ENCODE measurements at places on chromosomes 7 and 10. TPM values are rescaled to one million over a fixed set of nuclear protein-coding genes. Genes with fewer than 3 reads are reported as not detected.
A peak's percentile ranks its signal among the peaks of the same experiment; 100 is the strongest.

DNA sequence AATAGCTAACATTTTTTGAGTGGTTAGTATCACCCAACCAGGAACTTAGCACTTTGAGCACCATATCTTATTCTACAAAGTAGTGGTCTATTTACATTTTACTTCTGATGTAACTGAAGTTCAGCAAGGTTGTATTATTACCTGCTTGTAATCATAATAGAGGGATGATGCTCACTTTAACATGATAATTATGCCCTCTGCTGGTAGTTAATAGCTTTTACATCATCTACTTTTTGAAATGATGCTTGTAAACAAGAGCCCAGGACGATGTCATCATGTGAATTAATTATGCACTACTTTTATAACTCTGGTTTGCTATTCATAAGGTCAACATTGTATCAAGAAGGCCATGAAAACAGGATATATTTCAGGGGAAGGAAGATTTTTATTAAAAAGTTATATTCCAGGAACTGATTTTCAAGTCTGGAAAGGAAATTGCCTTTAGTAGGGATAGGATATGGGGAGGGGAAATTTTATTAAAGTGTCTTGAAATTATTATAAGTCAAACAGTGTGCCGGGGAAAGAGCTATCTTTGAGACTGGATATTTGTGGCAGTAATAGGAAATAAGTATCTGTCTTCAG lies 80.3 kb upstream of the SCIN start:
- no peaks in the 10 kb centered on the region for H3K36me3 ChIP-seq

- no peaks in the 10 kb centered on the region for H3K27me3 ChIP-seq
- peaks cover 15% of the 10 kb centered on the region for H3K36me3 ChIP-seq
- no peak for DNase-seq
- no peak overlapping the region for H3K4me3 ChIP-seq
Observed at GRCh38 chr10:124484661-124485060, 23.0 kb downstream of the LHPP start.

Gene SHOC2
- total RNA-seq: 40.0 TPM

DNA sequence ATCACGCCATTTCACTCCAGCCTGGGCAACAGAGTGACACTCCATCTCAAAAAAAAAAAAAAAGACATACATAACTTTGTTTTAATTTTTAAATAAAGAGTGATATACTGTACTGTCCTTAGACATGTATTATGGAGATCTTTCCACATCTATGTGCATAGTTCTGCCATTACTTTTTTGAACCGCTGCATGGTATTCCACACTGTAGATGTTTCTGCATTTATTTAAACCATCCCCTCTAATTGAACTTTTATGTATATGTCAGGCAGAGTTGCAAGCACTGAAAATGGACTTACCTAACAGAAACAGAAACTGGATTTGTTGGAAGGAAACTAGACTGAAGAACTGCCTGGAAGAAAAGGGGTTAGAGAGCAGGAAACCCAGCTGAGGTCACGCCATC lies 8.5 kb upstream of the ARHGAP19 start:
- peaks cover 5% of the 10 kb centered on the region for H3K4me1 ChIP-seq
- no peaks in the 10 kb centered on the region for H3K36me3 ChIP-seq
- no peak for DNase-seq
- H3K27me3 ChIP-seq: no peaks in the 10 kb centered on the region
- H3K27ac ChIP-seq: no peak overlapping the region
- H3K4me3 ChIP-seq: no peak overlapping the region

- no peaks in the 10 kb centered on the region for H3K4me1 ChIP-seq
- H3K36me3 ChIP-seq: no peaks in the 10 kb centered on the region
- no peak overlapping the region for H3K27ac ChIP-seq
Observed at GRCh38 chr10:121576139-121576538, 22.1 kb downstream of the FGFR2 start.

Gene MMRN2
- not detected for total RNA-seq

DNA sequence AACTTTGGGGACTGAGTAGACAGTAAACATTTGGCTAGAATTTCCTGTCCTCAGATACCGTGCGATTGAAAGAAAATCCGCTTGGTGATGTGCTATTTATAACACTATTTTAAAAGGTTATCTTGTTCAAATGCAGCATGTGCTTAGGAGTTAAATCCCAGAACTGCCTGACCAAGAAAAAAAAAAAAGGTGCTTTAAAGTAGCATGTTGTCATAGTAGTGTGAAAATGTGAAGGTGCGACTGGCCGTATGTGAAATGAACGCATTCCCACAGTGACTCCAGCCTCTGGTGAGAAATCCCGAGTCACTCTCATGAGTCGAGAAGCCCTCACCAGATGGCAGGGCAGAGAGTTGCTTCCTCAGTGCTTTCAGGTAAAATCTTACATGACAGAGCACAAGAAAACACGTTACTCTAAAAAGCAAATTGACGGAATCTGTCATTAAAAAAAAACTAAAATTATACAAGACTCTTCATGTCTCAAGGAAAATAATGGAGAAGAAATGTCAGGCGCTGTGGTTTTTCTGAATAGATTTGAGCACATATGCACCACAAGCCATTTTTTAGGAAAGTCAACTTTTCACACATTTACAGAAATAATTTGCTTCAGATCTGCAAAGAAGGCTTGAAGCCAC lies 18.4 kb upstream of the KLF6 start:
- peaks cover 51% of the 10 kb centered on the region for H3K4me1 ChIP-seq
- H3K27ac ChIP-seq: peak overlapping the region; percentile 73
- H3K27me3 ChIP-seq: no peaks in the 10 kb centered on the region
- no peak overlapping the region for H3K4me3 ChIP-seq

DNA sequence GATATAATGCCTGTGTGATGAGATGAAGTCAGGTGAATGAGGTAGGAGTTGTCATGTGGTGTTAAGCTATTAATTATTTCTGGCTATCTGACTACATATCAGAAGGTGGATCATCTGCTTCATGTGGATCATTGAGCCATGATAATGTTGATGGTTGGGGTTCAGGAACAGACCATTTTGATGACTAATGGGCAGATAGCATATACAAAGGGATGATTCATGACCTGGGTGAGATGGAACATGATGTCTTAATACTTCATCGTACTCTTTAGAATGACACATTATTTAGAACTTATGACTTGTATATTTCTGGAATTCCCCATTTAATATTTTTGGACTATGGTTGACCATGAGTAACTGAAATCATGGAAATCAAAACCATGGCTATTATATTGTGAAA lies 155.1 kb downstream of the OR13A1 start:
- no peaks in the 10 kb centered on the region for H3K36me3 ChIP-seq
- no peaks in the 10 kb centered on the region for H3K4me1 ChIP-seq

GRCh38 chr10:17597386-17597785 lies 19.8 kb downstream of the HACD1 start:
- H3K27ac ChIP-seq: no peak overlapping the region
- no peak overlapping the region for H3K4me3 ChIP-seq
- no peaks in the 10 kb centered on the region for H3K4me1 ChIP-seq
- H3K36me3 ChIP-seq: no peaks in the 10 kb centered on the region
- H3K27me3 ChIP-seq: no peaks in the 10 kb centered on the region

DNA sequence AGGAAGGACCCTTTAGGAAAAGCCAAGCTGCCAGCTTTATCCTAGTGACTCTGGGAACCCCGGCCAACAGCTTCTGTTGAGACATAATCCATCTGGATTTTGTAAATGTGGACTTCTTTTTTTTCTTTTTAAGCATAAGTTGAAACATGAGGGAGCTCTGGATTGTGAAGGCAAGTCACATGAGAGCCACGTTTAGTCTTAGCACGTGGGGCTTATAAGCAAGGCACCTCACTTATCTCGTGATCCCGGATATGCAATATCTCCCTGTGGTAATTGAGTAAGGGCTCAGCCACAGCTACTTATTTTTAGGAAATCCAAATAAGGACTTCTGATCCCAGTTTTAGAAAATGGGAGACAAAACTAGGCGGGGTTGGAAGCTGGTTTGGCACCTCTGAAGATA lies 111.2 kb upstream of the PTN start:
- H3K27me3 ChIP-seq: no peaks in the 10 kb centered on the region
- no peak overlapping the region for H3K27ac ChIP-seq
- H3K4me3 ChIP-seq: no peak overlapping the region

DNA sequence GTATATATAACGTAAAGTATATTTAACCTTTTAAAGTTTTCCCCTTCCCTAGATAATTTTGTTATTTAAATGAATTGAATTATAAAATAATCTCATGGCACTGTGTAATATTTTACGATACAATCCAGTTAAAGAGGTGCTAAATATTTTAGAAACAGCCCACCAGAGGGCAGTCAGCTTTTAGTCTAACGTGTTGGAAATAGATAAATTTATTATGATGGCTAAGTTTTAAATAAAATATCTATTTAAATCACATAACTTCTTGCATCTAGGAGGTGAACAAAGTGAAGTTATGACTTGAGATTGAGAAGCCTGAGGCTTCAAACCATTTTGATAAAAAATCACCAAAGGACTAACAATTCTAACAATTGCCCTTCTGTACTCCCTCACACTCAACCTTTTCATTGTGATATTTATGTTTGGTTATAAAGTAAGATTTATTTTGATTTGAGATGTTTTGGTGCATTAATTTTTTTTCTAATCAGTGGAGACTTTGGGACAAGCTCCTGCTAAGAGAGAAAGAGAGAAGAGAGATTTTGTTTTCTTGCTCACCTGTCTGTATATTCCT lies 171.5 kb upstream of the SP4 start:
- peaks cover 23% of the 10 kb centered on the region for H3K4me1 ChIP-seq
- H3K27me3 ChIP-seq: peaks cover 32% of the 10 kb centered on the region
- H3K36me3 ChIP-seq: peaks cover 3% of the 10 kb centered on the region
- peak; percentile 55 for DNase-seq
- H3K4me3 ChIP-seq: no peak overlapping the region

Gene LIPJ
- not detected for total RNA-seq

Gene SRRM3
- not detected for total RNA-seq

GRCh38 chr7:8014399-8014798 lies 45.8 kb downstream of the GLCCI1 start:
- peaks cover 13% of the 10 kb centered on the region for H3K4me1 ChIP-seq
- peaks cover 12% of the 10 kb centered on the region for H3K36me3 ChIP-seq
- peak overlapping the region; percentile 16 for H3K27ac ChIP-seq
- H3K4me3 ChIP-seq: no peak overlapping the region
